ENCODE measurements at places on chromosomes 5 and 9. TPM values are rescaled to one million over a fixed set of nuclear protein-coding genes. Genes with fewer than 3 reads are reported as not detected.
A peak's percentile ranks its signal among the peaks of the same experiment; 100 is the strongest.

Gene PCDHA13
- 2.3 TPM for total RNA-seq

DNA sequence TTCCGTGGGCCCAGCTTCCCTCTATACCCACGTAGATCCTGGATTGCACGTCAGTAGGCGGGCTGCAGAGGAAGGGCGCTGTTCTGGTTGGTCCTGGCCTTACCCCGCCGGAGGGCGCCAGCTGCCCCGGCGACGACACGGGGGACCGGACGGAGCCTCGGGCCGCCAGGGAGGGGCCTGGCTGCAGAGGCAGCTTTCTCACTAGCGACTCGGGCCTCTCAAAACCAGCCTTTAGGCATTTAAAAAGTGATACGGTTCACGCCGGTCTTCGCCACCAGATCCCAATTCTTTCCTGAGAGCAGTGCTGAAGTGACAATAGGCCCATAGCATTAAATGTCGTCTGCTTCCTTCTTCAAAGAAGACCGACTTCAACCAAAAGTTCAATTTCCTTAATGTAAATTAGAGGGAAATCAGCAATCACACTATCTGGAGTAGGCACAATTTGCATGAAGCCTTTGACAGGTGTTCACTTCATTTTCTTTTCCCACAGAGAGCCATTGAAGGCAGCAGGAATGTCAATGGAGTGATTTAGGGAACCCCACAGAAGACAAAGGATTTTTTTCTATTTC is 17.6 kb upstream of the UBE2D2 start:
- DNase-seq = peak; percentile 76

DNA sequence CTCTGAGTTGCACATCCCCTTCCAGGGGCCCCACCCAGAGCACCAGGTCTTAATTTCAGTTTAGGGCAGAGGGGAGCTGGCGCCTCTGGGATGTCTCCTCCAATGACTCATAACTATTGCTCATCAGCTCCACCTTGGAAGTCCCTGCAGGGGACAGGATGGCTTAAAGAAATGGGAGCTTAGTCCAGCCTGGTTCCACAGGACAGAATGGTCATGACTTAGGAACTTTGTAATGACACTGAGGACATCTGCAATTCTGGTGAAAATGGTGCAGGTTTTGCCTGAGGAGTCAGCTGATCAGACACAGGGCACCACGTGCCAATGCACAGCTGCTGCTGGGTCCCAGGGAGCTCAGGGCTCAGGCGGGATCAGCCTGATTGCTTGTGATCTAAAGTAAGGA is 16.4 kb upstream of the PPP1R26 start:
- no peak for DNase-seq

DNA sequence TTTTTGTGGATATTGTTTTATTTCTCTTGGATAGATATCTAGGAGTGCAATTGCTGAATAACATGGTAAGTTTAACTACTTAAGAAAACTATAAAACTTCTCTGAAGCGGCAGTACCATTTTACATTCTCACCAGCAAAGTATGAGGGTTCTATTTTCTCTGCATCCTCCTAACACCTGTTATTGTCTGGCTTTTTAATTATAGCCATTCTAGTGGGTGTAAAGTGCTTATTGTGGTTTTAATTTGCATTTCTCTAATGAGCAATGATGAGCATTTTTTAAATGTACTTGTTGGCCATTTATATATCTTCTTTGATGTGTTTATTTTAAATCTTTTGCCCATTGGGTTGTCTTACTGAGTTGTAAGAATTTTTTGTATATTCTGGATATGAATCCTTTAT is 28.7 kb downstream of the SMIM32 start:
- no peak for DNase-seq

DNA sequence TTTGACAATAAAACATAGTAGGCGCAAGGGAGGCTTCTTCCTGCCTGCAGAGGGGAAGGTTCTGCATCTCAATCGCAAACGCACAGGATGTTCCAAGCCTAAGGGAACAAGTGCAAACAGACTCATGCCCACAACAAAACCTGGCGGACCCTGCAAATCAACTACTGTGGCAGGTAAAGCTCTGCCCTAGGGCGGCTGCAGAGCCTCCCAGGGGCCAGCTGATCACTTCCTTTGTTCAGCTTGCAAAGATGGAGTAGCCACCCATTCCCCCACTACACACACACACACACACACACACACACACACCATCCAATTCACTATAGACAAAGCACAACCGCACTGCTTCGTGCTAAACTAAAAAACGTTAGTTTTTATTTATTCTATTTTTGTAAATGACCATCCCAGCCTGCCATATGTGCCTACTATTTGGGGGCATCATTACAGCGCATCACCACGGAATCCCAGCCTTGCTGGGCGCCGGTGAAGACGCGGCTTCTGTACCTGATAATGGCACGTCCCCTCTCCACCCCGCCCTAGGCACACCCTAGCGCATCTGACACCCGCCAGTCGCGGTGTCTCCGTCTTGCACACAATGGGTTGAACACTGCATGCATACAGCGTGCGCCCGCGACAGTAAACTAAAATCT is 57.6 kb downstream of the DPYSL3 start:
- DNase-seq = peak; percentile 64

Gene KCNN2
- 5.2 TPM for total RNA-seq

DNA sequence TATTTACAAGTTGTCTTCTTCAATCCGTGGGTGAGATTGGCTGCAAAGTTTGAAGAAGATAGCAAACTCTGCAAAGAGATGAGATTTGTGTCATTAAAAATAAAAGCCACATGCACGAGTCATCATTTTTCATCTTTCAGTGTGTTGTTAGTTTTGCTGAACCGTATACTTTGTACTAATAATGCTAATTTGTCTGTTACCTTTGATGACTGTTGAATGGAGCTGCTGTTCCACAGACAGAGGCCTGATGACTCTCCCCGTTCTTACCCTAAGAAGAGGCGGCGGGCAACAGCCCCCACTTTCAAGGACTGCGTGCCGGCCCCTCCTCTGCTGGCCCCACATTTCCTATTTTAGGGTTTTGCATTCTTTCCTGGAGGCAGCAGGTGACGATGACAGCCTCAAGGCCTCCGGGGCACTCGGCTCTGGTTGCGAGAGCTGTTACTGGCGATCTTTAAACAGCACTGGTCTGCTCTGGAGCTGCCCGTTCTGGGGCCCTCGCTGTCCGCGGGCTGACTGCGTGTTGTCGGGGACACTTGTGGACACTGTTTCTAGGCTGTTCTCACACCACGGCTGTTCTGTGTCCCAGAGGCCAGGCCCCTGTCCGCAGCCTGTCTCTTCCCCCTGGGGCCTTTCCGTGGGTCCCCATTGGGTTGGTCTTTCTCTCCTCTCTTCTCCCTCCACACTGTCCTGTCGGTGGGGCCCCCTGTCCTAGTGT is 35.1 kb downstream of the NDUFS6 start:
- no peak for DNase-seq

- no peak for DNase-seq
Measured at GRCh38 chr9:18997151-18997550, 35.9 kb downstream of the SAXO1 start.

Gene GHR
- total RNA-seq = 0.28 TPM

DNA sequence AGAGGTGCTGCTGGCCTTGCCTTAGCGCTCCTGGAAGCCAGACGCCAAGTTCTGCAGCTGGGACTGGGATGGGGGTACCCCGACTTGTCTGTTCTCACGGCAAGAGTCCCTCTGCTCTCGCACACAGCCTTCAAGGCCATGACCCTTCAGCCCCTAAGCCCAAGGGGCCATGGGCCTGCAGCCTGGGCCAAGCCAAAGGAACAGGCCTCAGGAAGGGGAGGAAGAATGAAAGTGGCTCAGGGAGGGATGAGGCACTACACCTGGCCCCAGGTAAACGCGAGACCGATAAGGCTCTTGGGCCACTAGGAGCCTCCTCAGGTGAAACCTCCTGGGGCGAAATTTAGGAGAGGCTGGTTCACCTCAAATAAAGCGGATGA is 3.9 kb downstream of the EBF1 start:
- peak; percentile 15 for DNase-seq

GRCh38 chr5:129978270-129978669 is 74.0 kb downstream of the CHSY3 start:
- DNase-seq = no peak

Gene LCN9
- total RNA-seq = 2.4 TPM

GRCh38 chr5:54329731-54330709 is 19.6 kb upstream of the ARL15 start:
- DNase-seq = no peak

DNA sequence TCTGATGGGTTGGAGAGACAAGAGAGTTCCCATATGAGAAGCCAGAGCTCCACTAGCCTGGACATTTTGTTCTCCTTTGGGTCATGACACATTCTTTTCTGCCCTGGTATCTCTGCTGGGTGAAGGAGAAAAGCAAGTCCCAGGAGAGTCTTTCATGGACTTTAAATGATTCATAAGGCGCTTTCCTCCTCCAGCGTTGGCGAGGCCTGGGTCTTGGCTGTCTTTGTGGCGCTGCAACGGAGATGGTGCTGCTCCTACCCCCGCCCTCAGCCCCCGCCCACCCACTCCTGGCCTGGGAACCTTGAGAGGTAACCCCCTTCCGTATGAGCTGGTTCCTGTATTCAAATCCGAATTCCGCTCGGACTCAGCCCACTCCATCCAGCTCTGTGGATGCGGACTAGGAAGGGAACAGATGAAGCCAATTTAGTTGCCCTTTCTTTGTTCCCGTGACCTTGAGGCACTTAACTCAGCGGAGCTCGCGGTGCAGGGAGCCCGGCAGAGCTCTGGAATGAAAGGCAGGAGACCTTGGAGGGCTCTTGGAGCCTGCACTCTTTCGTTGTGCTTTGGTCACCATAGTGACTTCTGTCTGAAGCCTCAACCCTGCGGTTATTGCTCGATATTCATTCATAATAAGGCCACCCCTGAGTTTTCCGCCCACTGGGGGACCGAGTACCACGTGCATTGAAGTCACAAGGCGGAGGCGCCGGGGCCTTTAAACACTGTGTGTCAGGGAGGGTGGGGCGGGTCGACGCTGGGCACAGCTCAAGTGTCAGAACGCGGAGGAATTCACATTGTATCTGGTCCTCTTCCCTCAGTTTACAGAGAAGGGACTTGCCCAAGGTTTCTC is 14.0 kb upstream of the PWWP2A start:
- DNase-seq = peak; percentile 74
